ENCODE measurements at places on chromosomes 5 and 9.

DNA sequence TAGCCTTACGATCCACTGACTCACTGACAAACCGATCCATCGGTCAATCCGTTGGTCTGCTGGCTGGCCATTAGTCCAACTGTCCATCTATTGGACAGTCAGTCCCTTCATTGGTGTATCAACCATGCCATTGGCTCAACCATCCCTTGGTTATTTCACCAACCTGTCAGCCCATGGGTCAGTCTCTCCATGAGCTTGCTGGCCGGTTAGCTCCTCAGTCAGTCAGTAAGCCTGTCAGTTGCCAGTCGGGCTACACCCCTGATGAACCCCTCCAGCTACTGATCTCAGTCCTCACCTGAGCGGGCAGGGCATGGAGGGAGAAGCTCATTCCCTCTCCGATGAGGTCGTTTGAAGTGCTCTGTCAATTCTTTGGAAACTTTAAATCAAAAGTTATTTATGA lies 166.5 kb downstream of the FGF18 start:
- no peak for DNase-seq

- DNase-seq, result no peak
Measured at GRCh38 chr5:174245516-174246075, 200.1 kb downstream of the NSG2 start.

DNA sequence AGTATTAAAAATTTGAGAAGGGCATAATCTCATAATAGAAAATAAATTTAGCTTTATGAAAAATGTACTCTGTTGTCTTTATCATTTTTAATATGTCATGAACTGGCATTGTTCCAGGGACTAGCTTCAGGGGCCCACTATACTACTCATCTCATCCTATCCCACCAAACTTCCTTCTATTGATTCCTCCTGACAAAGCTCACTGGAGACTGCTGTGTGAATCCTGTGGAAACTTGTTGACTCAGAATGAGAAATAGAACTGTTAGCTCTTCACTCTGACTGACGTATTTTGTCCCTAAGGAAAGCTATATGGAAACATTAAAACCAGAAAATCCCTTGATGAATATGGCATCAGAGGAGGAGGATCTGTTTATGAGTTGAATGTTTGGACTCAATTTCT lies 29.8 kb upstream of the BNIP1 start:
- no peak for DNase-seq

- no peak for DNase-seq
Measured at GRCh38 chr9:90775657-90776056, 26.0 kb upstream of the SYK start.

DNA sequence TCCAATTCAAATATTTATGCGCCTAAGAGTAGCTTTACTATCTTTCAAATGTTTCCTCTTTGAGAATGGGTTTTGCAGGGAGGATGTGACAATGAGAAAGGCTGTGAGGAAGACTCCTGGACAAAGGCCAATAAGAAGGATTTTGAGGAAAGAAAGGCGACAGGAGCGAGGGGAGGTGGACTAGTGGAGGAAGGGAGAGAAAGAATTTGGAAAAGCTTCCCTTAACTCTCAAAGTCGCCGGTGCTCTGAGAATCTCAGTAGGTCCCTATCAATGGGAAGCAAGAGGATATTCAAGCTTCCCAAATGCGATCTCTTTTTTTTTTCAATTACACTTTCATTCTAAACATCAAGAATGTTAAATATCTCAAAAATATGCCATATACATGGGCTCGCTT lies 2.8 kb upstream of the CDC20B start:
- DNase-seq, result no peak

- DNase-seq, result no peak
Measured at GRCh38 chr9:125486152-125486508, 220.9 kb downstream of the MAPKAP1 start.

GRCh38 chr9:99474186-99474585 lies 252.1 kb downstream of the SEC61B start:
- DNase-seq, result no peak

- DNase-seq, result no peak
Measured at GRCh38 chr9:106755736-106756135, 107.2 kb upstream of the ZNF462 start.

GRCh38 chr9:105479846-105480245 lies 32.0 kb downstream of the FSD1L start:
- DNase-seq, result no peak

DNA sequence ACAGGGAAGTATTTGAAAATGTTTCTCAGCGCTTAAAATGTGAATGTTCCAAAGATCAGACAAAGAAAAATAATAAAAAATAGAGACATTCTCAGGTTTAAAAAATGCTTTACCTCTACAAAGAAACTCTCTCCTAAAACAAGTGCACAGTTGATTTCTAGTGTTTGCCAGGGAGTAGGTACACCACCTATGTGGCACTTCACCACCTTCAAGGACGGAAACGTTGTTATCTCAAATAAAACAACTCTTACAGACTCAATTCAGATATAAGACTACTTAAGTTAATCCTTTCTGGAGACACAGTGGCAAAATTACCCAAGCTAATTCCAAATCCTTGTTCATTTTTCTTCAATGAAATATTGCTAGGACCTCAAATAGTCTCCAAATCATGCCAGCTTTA lies 286.4 kb upstream of the ISL1 start:
- DNase-seq, result no peak

GRCh38 chr5:86546582-86546981 lies 71.2 kb upstream of the COX7C start:
- no peak for DNase-seq

DNA sequence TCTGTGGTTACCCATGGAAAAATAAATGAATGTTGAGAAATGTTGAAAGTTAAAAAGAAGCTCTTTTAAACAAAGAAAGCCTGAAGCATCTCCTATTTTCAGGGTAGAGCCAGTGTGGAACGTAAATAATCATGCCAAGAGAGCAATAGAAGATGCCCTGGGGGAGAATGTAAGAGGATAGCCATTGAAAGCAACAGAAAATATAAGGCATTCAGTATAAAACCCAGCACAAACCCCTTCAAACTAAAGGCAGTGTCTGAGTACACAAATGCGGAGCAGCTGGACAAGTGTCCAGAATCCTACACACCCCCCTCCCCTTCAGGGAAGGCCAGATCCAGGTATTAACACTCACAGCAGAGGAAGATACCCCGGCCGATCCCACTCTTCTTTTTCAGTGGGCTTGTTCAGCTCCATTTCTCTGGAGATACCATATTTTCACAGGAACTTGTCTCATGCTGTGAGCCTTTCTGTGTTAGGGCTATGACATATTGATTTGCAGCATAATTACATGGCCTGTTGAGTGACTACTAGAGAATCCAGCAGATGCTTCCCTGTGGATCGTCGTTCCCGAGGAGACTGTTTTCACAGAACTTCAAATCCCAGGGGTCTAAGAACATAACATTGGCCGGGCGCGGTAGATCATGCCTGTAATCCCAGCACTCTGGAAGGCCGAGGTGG lies 101.2 kb downstream of the PLK2 start:
- no peak for DNase-seq

DNA sequence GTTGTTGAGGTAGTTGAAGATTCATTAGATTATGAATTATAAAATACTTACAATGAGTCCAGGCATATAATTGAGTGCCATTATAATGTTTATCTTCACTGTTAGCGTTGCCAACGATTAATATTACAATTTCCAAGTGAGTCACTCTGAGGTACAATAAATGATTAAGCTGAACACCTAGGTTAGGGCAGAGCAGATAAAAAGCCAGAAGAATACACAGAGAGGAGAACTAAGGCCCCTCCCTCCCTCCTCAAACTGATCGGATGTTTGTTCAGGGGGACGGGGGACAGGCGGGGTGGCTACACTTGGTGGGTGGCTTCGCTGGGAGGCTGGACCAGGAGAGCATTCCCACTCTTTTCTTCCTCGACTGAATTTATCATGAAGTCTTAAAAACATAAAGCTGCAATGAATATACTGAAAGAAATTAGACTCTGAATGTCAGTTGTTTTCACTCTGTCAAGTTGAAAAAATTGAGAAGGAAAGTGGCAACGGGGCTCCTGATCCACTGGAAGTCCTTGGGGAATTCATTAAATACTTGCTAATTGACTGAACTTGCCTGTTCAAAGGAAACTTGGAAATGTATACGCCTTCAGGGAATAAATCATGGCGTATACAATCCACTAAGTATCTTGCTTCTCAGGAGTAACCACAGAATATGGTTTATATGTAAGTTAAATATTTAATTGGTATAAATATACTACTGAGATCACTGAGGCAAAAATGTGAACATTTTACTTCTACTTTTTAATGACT lies 198.1 kb downstream of the TSSK1B start:
- no peak for DNase-seq

DNA sequence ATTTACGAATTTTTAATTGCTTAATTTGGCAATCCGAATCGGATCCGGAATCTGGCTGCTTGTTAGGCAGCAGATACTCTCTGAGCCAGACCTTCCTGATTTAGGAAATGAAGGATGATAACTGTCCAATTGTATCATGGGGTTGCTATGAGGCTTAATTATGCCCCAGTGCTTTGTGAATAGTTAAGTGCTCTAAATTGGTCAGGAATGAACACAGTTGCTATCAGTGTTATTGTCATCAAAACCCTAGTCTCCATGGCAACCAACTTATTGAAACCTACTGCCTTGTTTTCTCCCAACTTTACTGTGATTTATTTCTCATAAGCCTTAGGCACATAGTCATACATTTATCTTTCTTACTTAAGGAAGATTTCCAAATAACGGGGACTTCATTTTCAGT lies 47.9 kb downstream of the MAMDC2 start:
- DNase-seq, result no peak

- no peak for DNase-seq
Measured at GRCh38 chr5:172540099-172540870, 86.0 kb upstream of the SH3PXD2B start.

GRCh38 chr5:107389775-107390148 lies 281.0 kb downstream of the EFNA5 start:
- DNase-seq, result no peak

- no peak for DNase-seq
Measured at GRCh38 chr5:32225445-32225844, 51.3 kb upstream of the GOLPH3 start.

DNA sequence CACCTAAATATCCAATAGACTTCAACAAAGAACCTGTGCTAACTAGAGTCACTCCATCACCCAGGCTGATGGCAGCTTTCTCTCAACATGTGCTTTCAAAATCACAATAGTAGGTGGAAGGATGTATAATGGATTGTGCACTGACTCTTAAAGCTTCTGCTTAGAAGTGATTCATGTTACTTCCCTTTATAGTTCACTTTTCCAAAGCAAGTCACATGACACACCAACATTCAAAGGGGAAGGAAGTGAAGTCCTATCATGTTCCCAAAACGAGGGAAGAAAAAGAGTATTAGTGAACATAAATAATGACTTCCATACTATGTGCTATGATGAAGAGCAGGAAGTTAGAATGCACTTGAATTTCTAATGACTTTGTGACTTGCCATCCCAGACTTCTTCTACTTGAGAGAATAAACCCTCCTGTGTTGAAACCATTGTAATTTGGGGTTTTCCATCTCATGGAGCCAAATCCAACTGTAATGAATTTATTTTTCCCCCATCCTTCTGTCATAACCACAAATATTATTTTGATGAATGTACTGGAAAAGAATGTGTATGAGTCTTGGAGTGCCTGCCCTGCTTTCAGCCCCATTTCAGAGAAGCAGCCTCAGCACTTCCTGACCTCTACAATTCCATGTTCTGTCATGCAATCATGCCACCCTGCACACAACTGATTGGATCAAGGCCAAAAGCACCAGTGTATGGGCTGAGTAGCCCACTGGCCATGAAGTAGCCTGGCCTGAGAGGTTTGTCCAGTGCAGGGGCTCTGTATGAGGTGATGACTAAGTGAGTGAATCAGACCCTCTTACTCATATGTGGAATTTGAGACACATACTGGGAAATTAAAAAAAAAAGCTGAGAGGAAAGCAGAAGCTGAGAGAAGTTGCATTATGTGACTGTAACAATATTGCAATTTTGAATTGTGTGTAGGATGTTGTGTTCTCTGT lies 525.9 kb upstream of the CLINT1 start:
- DNase-seq, result no peak

DNA sequence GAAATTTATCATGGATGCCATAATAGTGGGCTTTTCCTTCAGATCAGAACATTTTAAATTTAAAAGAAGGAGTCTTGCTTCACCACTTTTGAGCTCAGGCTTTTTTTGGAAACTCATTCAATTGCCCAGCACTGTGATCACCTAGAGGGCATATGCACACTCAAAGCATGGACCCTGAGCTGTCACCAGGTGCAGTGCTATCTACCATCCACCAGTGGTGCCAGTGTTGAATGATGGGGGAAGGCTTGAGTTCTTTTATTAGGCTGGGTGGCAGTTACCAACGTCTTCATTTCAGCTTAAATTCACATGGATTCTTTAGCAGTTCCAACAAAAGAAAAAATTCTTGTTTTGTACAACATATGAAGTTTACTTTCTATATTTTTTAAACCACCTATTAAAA lies 164.1 kb downstream of the CFAP90 start:
- no peak for DNase-seq

- no peak for DNase-seq
Measured at GRCh38 chr5:64690417-64691151, at the start of gene SHISAL2B. Gene SHISAL2B, plus strand, starts transcription at chr5:64690503. Its CDS starts 121 bp downstream, at chr5:64690624.

GRCh38 chr5:60161340-60161934 lies 267.9 kb upstream of the PDE4D start:
- DNase-seq, result no peak
